ENCODE measurements at places on chromosomes 4 and X.

- DNase-seq = no peak
These were observed 108.3 kb upstream of the INPP4B start for GRCh38 chr4:142954415-142954814.

- no peak for DNase-seq
These were observed 24.6 kb upstream of the CD40LG start for GRCh38 chrX:136623396-136623795.

DNA sequence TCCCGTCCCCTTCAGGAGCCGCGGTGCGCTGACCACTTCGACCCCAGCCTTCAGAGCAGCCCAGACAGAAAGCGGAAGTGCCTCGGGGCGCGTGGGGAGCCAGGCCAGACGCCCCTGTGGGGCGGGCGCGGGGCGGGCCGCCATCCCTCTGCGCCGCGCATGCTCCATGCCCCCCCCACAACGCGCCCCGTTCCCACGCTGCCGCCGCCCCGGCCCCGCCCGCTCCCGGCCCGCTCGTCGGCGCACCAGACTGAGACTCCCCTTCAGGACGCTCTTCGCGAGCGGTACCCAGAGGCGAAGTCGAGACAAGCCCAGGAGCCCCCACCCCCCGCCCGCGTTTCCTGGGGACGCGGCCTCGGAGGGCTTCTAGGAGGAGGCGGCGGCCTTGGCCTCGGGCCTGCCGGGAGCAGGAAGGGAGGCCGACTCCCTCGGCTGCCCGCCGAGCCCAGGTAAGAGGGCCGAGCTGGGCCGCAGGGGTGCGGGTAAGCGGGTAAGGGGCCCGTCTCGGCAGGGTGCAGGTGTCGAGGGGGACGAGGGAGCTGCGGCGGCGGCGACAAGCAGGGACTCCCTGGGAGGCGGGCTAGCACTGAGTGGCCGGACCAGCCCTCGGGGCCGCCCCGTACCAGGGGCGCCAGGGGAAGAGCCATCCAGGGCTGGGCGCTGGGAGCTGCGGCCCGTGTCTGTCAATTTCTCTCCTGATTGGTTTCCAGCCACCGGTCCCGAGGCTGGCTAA lies at the start of gene ZFP92:
Gene ZFP92 (plus strand): TSS at position 218 of the 733 bp plus-strand sequence. CDS start 6,851 bp downstream, outside the sequence.
- DNase-seq = no peak

DNA sequence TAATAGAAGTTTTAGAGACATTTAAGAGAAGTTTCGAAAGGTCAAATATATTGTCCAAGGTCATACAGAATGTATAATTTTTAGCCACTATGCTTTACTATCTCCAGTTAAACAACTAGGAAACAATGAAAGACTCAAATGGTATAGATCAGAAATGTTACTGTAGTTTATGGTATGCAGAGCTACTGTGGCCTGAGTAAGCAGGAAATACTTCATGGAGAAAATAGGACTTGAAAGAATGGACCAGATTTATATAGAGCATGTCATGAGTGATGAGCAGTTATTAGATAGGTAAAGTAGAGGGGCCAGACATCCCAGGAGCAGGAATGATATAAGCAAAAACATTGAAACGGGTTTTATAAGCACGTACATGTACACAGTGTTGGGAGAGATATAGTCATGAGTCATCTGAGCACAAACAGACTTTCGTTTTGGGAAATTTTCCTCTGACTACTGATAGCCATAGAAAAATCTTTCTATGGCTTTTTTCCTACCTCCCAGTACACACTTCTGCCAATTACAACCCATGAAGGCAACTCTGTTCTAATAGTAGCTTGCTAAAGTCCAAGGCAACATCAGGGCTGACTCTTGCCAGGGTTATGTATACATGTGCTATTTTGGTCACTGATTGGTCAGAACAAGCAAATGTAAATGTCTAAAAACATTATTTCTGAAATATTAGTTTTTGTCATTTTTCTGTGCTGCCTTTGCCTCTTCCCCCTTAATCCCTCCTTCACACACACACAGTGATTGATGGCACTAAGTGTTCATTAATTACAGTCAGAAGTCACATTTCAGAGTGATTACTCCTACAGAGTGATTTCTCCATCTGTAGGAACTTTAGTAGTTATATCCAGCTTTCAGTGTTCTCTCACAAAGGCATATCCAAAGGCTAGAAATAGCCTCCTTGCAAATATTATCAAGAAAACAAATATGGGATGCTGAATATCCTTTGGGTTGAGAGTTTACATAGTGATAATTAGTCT lies 198.7 kb downstream of the ENOX2 start:
- DNase-seq = no peak

- no peak for DNase-seq
These were observed 676.1 kb upstream of the ATOH1 start for GRCh38 chr4:93152491-93152890.

All from H1 (cell line).